ENCODE measurements at places on chromosomes 5 and 9. TPM values are rescaled to one million over a fixed set of nuclear protein-coding genes. Genes with fewer than 3 reads are reported as not detected.

GRCh38 chr5:159133041-159133741 lies 33.5 kb upstream of the EBF1 start:
- DNase-seq, result peak; percentile 71

DNA sequence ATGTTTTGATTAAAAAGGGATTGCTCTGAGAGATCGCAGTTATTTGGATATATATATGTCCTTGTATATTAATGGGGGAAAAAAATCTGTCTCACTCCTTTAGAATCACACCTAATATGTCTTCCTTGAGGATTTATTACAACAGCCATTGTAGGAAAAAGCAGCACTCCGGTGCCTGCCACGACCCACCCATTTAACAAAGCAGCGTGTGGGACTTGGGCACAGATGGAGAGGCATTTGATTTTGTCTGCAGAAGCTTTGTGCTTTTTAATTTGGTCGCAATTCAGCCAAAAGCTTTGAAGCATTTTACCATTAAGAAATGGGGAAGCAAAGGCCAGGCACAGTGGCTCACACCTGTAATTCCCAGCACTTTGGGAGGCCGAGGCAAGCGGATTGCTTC lies 159.2 kb downstream of the SMARCA2 start:
- DNase-seq, result no peak

DNA sequence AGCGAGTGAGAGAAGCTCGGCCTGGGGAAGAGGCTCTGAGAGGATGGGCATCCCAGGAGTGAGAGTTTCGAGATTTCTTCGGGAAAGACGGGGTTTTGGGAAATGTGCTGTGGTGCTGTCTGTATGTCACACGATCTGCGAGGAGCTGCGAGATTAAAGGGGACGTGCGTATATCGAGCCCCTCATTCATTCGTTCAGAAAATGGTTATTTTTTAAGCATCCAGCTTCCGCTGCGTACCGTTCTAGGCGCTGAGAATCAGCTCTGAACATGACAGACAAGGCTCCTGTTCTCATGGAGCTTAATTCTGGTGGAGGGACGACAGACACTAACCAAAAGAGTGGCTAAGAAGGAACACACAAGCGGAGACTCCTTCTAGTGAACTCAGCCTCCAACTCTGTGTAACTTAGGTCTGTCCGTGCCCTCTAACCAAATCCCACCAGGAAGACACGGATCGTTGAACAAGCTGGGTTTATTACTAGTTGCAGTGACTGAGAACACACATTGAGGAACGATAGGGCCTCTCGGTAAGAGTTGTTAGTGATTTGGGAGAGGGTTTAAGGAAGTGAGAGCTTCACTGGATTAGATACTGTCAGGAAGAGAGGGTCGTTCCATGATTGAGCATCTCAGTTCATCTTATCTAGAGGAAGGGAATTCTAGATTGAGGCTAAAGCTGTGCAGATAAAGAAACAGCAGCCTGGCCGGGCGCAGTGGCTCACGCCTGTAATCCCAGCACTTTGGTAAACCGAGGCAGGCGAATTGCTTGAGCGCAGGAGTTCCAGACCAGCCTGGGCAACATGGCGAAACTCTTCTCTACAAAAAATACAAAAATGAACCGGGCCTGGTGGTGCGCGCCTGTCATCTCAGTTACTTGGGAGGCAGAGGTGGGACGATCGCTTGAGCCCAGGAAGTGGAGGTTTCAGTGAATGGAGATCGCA lies 1.0 kb upstream of the FBXW11 start:
- DNase-seq, result no peak

INSL6 gene
- total RNA-seq, result not detected

DNA sequence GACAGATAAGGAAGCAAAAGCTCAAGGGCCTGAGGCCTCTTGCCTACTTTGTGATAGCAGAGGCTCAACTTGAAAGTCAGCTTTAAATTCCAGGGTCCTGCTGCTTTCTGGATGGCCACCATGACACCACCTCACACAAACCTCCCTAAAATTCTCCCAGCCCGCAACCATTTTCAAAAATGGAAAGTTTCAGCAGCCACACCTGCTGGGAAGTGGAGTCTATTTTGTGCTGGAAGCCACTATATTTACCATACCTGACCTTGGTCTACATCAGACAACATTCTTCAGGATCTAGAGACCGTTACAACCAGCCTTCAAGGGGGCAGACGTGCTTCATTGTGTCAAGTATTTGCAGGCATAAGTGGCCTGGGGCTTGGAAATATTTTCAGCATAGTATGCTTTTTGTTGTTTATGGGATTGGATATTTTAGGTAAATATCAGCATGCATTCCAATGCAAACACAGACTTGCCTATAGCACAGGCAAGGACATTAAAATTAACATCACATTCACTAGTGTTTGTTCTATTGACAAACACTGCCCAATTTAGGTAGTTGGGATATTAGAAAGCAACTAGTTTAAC lies 50.9 kb downstream of the BOD1 start:
- no peak for DNase-seq

DNA sequence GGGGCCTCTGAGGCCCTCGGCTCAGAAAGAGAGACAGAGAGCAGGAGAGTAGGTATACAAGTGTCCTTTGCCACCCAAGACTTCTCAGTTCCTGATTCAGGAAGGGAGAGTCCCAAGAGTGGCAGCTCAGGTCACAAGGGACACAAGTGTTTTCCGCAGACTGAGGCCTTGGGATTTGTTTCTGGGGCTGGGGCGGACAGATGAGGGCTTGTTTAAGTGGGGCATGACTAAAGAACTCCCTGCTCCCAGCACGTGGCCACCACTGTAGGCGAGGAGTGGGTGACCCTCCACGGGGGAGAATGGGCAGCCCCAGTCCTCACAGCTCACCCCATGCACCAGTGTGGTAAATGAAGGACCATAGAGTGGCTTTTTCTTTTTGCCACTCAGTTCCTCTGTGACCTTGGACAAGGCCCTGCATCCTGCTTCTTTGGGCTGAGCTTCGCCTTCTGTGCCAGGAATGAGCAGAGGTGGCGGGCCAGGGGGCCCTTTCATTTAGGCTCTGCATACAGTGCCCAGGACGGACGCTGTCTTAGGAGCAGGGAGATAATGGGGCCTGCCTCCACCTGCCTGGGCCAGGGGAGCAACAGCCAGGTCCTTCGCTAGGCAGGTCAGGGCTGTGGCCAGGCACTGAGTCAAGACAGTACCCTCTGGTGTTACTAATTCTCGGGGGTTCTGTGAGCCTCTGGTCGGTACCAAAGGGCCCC lies 50.8 kb downstream of the AMBP start:
- DNase-seq, result no peak

SLC45A2 gene
- not detected for total RNA-seq

DNA sequence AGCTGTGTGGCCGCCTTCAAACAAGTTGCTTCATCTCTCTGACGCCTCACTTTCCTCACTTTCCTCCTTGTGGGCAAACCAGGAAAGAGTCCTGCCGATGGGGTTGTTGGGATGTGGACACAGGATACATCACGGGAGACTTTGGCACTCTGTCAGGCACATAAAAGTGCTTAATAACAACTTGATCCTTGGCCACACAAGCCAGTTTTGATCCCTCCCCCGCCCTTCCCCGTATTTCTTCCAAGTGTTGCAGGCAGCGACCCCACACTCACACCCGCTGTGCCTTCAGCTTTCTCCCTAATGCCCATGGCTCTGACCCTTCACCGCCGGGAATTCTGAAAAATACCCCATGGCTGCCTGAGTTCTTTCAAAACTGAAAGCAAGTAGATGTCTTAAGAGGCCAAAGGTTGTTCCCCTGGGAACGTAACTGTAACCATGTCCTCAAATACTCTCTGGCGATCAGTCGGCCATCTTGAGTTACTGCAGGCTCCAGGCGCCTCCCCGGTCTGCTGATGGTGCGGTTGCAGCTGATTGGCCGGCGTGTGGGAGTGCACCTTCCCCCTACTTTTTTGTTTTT lies 59.8 kb downstream of the ARHGEF37 start:
- no peak for DNase-seq

- no peak for DNase-seq
Measured at GRCh38 chr9:97961361-97961760, 21.8 kb upstream of the ANP32B start.

GRCh38 chr5:32326216-32326772 lies 13.6 kb upstream of the MTMR12 start:
- peak; percentile 69 for DNase-seq

GRCh38 chr9:86529496-86530275 lies 175.5 kb upstream of the TUT7 start:
- no peak for DNase-seq

- DNase-seq, result no peak
Measured at GRCh38 chr9:16601991-16602390, 268.5 kb downstream of the BNC2 start.

GRCh38 chr5:92237896-92238295 lies 854.8 kb upstream of the ARRDC3 start:
- DNase-seq, result no peak

ORM2 gene
- total RNA-seq, result not detected

GRCh38 chr5:60590172-60590571 lies 109.8 kb downstream of the DEPDC1B start:
- no peak for DNase-seq
